Islet precursor cell (in vitro differentiated cells): ENCODE measurements at places on chromosomes 7 and 10.

DNA sequence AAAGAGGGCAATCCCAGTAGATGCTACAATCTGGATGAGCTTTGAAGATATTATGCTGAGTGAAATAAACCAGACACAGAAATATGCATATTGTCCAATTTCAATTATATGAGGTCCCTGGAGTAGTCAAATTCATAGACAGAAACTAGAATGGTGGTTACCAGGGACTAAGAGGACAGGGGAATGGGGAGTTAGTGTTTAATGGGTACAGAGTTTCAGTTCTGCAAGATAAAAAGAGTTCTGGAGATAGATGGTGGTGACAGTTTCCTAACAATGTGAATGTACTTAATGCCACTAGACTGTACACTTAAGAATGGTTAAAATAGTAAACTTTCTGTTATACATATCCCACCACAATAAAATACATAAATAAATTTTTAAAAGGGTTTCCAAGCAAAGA is 236.6 kb downstream of the ELMO1 start:
- no peak for DNase-seq

DNA sequence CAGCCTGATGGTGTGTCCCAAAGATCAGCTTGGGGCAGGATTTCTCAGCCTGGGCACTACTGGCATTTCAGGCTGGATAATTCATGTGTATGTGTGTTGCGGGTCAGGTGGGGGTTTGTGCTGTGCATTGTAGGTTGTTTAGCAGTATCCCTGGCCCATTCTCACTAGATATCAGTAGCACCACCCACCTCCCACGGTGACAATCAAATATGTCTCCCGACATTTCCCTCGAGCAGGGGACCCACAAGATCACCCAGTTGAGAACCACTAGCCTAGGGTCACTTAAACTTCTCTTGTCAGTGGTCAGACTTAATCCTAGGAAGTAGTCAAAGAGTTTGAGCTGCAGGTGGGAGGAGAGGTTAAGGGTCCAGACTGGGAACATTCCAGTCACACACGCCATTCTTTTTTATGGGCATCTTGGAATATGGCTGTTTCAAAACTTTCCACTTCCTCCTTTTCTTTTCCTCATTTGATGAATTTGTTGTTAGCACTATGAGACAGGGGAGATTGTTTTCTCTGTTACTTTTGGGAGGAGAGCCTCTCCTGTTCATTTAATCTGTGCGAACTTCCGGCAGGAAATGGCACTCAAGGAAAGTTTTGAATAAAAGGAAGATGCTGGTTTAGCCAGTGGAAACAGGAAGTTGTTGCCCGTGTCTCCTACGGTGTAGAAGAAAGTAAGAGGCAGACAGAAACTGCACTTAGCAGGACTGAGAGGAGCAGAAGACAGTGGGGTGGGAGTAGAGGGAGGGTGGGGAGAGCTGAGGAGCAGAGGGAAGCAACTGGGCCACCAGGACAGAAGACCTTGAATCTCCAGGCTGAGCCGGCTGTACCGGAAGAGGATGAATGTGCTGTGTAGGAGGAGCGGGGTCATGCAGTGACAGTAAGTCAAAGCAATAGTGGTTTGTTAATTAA is 17.6 kb upstream of the EXOC6 start:
- no peak for DNase-seq

- DNase-seq = no peak
Observed at GRCh38 chr10:95741807-95742467, 14.0 kb upstream of the ENTPD1 start.

- no peak for DNase-seq
Observed at GRCh38 chr7:51213618-51214017, 103.0 kb downstream of the COBL start.

DNA sequence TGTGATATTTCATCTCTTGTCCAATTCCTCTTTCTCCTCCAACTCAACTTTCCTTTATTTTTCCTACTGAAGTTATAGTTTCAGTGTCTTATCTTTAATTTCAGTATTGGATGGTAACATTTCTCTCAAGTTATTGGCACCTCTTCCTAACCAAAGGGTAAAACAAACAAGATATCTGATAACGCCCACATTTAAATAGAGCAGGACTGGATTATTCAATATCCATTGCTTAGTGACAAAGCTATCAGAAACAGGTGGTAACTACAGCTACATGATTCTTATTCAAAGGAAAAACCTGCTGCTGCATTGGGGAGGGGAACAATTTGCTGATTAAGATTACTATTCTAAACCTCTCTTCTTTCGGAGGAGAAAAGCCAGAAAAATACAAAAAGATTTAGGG is 87.8 kb downstream of the TAF3 start:
- no peak for DNase-seq

- no peak for DNase-seq
Observed at GRCh38 chr7:85095366-85095765, 91.5 kb downstream of the SEMA3D start.

DNA sequence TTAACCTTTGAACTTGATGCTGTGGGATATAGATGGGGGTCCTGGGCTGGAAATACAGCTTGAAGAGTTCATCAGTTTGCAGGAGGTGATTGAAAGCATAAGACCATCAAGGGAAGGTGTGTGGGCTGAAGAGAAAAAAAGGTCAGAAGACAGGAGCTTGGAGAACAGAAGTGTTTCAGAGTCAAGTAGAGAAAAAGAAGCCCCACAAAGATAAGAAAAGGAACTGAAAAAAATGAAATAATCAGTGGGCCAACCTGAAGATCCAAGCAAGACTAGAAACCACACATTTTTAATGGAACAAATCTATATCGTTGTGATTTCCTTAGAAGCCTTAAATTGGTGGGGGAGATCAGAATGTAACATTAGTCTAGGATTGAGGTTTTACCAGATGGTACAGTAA is 22.5 kb downstream of the ZEB1 start:
- no peak for DNase-seq

DNA sequence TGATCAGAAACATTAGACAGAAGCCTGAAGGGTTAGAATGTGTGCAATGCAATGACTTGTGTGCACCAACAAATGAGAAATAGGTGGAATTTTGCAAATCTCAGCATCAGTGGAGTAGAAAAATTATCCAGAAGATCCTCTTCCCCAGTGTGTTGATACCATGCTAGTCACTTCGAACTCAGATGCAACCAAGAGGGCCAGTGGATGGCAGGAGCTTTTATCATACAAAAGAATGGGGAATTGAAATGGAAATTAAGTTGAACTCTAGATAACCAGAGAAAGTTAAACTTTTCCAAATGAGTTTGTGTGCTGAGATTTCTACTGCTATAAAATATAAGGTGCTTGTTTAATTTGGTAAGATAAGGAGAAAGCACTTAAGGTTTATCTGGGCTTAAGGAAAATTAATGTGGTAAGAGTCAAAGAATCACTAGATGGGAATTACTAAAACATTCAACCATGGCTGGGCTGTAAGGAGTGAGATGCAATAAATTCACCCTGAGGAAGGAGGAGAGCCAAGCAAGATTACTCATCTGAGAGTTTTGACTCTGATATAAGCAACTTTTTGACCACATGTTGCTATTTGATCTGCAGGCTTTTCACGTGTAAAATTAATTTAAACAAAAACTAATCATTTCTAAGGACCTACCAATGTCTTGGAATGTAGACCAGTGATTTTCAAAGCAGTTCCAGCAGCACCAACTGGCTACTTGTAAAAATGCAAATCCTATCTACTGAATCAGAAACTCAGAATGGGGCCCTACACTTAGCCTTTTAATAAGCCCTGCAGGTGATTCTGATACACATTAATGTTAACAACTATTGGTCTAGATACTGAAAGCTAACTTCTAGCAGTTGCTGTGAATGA is 113.2 kb downstream of the CDC14C start:
- no peak for DNase-seq

DNA sequence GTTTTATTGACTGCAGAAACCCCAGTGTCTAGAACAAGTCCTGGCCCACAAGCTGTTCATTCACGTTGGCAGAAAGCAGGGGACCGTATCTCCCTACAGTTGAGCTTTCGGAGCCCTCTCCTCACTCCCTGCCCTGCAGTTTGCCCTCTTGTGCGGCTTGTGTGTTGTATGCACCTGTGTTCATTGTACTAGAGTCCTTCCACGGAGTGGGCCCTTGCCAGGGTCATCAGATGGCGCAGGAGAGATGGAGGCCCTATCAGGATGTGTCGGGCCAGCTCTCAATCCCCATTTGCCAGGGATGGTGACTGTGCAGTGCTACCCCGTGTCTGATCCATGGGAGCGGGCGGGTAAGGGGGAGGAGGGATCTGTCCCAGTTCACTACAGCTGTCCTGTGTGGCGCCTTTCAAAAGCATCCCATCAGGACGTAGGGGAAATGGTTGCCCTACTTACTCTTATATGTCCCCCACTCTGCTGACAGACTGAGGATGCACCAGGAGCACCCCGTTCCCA is 77.4 kb upstream of the PRR15 start:
- no peak for DNase-seq

DNA sequence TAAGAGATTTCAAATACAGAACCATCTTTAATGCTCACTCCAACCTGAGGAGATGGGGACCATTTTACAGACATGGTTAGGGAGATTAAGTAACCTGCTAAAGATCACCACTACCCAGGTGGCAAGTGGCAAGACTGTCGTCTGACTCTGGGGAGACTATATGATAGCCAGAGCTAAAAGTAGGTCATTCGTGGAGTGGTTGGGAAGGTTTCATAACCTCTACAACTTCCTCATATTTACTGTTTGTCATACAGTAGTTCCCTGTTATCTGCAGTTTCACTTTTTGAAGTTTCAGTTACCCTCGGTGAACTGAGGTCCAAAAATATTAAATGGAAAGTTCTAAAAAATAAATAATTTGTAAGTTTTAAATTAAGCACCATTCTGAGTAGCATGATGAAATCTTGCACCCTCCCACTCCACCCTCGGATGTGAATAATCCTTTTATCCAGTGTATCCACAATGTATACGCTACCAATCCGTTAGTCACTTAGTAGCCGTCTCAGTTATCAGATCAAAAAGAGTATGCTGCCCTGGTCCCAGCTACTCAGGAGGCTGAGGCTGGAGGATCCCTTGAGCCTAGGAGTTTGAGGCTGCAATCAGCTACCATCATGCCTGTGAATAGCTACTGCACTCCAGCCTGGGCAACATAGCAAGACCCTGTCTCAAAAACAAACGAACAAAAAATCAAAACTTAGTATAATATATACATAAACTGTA is 14.9 kb upstream of the LGI1 start:
- DNase-seq = no peak

DNA sequence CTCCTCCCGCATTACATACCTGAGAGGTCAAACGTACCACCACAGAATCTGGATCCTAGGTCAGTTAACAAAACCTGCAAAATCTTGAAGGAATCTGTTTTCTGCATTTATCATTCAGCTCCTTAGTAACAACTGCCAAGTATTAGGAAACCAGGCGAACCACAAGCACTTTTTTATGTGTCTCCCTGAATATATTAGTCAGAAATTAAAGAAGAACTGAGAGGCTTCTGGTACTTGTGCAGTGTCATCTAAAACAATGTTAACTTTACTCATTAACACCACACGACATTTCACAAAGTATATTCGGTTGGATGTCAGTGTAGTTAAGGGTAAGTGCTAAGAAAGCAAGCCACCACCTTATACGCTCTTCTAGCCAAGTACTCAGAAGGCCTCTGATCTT is 2.5 kb downstream of the CCDC6 start:
- no peak for DNase-seq

DNA sequence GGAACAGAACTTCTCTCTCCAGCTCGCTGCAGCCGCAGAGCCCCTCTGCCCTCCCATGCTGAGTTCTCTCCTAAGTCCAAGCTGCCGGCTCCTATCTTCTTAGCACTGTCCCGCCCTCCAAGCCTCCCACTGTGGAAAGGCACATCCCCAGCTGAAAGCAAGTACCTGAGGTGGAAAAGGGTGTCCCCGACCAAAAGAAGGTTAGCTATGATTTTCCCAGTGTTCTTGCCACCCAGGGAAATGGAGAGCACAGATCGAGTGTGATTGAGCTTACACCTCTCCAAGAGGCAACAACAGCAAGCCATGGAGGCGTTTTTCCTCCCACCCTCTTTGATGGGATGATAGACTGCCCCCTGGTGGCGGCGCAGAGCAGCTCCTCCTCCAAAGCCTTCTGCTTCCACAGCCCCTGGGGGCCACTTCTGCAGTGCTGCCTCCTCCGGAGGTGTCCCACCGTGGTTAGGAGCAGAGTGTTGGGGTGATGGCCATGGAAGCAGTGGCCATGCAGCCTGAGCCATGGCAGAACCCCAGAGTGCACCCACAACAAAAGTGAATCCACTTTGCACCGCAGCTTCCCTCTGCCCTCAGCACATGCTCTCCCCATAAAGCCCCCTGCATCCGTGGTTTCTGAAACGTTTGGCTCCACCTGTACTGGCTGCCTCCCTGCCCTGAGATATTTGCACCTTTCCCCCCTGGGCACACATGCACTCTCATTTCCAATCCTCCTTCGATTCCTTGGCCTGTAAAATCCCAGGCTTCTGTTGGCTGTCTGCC is 143.1 kb upstream of the STK17A start:
- DNase-seq = peak; percentile 71

- DNase-seq = no peak
Observed at GRCh38 chr7:139830292-139830691, 1.2 kb downstream of the TBXAS1 start.

DNA sequence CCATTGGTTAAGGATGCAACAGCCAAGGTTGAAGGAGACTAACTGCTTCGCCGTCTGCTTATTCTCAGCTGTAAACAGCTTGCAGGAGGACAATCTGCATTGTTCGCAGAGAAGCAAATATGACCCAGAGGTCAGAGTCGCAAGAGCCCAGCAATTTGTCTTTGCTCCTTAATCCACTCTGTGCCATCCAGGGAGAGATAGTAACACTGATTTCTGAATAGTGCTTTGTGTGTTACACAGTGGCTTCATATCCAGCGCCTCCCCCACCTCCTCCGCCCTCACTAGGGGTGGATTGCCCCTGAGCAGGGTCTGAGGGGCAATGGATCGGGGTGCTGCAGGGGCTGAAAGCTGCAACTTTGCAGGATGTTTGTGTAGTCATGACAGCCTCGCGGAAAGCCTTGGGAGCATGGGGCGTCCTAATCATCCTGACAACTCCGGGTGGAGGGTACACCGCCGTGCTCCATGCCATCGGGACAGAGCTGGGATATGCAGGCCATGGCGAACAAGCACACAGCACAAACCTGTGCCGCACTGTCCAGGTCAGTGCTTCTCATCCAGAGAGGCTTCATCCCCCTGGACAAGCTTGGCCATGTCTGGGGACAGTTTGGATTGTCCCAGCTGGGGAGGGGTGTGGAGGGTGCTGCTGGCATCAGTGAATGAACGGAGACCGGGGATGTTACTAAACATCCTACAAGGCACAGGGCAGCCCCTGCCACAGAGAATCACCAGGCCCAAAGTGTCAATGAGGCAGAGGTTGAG is 103.1 kb upstream of the INSIG1 start:
- peak; percentile 35 for DNase-seq

DNA sequence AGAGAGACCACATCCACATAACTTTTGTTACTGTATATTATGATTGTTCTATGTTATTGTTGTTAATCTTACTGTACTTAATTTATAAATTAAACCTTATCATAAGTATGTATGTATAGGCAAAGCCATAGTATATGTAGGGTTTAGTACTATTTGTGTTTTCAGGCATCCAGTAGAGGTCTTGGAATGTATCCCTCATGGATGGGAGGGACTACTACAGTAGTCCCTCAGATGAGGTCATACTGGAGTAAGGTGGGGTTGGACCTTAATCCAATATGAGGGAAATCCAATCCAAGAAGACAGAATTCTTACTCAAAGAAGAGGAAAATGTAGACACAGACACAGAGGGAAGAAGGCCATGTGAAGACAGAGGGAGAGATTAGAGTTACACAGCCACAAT is 34.1 kb upstream of the MALRD1 start:
- no peak for DNase-seq
